ENCODE measurements at places on chromosomes 13 and 19.

GRCh38 chr13:39273953-39274738 is 235.9 kb downstream of the NHLRC3 start:
- DNase-seq: no peak

DNA sequence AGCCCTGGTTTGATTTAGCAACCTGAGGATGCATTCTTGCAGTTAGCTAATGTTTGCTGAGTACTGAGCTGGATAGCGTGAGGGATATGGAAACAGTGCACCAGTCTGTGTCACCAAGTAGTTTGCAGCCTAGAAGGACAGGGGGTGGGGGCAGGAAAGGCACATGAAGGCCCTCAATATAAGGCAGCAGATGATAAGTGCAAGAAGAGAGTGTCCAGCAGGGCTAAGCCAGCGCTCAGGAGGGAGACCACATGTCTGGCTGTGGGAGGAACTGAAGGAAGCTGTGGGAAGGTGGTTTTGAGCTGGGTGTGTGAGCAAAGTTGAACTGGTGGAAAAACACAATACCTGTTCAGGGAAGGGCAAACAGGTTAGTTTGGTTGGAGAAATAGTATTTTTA is 1.7 kb downstream of the CXCL17 start:
- no peak for DNase-seq

DNA sequence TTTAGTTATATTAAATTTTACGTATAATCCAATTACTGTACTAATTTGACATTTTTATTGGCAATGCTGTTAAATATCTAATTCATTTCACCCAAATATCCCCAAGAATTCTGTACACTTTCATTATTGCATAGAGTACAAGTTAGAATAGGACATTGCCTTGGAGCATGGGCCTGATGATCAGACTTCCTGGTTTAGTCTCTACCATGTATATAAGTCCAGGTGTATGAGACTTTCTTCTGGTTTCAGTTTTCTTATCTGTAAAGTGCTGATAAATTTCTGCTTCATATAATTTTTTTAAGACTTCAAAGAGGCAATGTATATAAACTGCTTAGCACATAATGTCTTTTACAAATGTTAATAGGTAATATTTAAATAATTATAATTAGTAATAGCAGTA is 179.4 kb downstream of the KLF12 start:
- no peak for DNase-seq

- DNase-seq: no peak
Observed at GRCh38 chr13:23081901-23082300, 98.9 kb upstream of the SGCG start.

DNA sequence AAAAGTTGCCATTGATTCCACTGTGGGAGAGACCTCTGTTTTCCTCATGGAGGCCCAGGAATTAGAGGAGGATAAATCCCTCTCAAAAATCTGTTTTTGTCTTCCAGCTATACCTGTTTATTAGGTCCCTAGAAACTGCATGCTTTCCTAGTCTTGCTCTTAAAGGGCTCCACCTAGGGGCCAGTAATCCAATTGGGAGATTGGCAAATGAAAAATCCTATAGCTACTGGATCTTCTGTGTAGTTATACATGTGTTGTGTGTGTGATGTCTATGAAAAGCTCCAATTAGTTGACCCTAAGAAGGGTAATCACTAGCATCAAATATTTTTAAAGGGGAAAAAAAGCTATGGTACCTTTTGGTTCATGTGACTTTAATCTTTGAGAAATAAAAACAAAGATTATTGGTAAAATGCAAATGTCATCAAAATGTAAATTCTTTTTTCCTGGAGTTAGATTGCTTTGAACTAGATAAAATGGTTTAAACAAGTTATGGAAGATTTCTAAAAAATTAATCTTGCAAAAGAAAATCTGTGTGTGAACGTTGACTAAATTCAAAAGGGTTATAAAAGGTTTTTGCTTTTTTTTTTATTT is 63.4 kb upstream of the C1QTNF9B start:
- no peak for DNase-seq

DNA sequence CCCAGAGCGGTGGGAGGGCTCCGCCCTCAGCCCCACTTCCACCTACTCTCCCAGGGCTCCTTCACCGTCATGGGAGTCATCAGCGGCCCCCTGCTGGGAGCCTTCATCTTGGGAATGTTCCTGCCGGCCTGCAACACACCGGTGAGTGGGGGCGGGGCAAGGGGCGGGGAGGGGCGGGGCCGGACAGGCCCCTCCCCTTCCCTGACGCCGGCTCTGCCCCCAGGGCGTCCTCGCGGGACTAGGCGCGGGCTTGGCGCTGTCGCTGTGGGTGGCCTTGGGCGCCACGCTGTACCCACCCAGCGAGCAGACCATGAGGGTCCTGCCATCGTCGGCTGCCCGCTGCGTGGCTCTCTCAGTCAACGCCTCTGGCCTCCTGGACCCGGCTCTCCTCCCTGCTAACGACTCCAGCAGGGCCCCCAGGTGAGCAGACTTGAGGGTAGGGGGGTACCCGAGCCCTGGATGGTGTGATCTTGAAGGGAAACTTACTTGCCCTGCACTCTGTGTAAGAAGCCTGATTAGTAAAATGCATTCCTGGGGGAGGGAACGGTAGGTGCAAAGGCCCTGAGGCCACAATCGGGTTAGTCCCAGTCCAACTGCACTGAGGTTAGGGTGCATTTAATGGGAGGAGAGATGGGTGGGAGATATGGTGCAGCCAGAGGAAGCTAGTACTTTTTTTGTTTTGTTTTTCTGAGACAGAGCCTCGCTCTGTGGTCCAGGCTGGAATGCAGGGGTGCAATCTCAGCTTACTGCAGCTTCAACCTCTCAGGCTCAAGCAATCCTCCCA is 12.1 kb downstream of the SLC5A5 start:
- DNase-seq: no peak
